ENCODE measurements at places on chromosomes 4 and X.

DNA sequence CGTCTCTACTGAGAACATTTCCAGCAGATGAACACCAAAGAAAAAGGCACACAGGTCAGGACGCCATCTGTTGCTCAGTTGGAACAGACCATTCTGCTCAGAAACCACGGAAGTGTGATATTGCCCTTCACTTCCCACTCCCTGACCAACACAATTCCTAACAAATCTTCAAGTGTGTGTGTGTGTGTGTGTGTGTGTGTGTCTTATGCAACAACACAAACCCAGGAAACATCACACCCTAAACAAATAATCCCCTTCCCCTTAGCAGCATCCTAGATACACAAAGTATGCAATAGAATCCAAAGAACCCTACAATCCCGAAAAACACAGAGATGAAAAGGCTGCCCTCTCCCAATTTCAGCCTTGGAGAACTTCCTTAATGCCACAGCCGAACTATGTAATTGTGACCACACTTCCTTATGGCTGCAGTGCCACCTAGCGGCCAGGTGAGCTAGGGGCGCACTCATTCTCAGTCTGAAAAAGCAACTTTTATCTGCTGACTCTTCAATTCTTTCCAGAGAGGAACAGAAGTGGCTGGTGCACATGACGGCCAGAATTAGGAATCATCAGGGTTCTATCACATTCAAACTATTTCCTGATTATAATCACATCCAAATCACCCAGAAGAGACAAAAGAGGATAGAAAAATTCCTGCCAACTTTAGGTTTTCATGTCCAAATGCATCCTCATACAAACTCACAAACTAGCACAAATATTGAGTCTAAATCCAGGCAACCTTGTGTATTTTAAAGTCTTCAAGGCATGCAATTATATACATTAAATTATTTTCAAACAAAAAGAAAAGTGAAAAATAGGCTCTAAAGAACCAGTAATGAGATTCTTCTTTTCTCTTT is 164.9 kb downstream of the DHX15 start:
- DNase-seq: peak; percentile 53

- DNase-seq: no peak
Observed at GRCh38 chr4:53616219-53616618, 24.9 kb upstream of the LNX1 start.

DNA sequence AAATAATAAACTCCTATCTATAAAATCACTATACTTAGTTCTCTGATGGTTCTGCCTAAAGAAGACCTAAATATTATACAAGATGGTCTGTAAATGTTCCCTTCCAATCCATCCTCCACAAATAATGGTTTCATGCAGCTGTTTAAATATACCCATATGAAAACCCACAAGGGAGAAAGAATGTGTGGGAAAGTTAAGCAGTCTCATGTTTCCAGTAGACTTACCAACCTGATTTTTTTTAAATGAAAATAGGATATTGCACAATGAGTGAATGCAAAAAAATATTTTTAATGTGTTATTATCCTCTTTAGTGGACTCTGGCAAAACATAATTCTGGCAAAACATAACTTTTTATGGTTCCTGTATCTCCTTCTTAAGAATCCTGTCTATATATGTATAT is 23.3 kb downstream of the CAMK2D start:
- no peak for DNase-seq

GRCh38 chrX:15515931-15516330 is 15.3 kb downstream of the BMX start:
- no peak for DNase-seq

DNA sequence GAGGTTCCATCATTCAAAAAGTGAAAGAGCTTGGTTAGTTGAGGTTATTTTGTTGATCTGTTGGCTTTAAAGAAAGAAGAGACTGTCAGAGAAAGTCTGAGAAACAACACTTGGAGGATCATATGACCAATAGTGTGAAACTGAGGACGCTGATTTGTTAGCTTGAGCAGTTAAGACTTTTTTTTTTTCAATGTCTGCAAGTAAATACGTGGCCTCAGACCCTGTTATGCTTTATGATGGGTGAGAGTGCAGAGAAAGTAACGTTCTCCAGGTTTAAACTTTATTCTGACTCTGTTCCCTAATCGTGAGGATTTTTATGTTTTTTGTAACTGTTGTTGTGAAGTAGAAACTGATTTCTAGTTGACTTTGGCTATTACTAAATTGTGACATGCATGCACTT is 45.9 kb downstream of the GAB1 start:
- DNase-seq: no peak

- no peak for DNase-seq
Observed at GRCh38 chrX:12693754-12694153, 97.5 kb upstream of the PRPS2 start.

GRCh38 chr4:166675411-166675810 is 558.9 kb downstream of the SPOCK3 start:
- DNase-seq: no peak

DNA sequence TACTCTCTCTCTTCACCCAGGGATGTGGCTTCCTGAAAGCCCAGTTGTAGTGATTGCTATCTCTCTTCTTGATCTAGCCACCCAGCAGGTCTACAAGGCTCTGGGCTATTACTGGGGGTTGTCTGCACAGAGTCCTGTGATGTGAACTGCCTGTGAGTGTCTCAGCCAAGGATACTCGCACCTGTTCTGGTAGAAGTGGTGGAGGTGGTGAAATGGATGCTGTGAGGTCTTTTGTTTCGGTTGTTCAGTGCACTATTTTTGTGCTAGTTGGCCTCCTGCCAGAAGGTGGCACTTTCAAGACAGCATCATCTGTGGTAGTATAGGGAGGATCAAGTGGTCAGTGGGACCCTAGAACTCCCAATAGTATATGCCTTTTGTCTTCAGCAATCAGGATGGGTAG is 268.0 kb downstream of the GABRG1 start:
- no peak for DNase-seq

GRCh38 chr4:169620880-169621248 is 486 bp downstream of the CLCN3 start:
- peak; percentile 14 for DNase-seq

DNA sequence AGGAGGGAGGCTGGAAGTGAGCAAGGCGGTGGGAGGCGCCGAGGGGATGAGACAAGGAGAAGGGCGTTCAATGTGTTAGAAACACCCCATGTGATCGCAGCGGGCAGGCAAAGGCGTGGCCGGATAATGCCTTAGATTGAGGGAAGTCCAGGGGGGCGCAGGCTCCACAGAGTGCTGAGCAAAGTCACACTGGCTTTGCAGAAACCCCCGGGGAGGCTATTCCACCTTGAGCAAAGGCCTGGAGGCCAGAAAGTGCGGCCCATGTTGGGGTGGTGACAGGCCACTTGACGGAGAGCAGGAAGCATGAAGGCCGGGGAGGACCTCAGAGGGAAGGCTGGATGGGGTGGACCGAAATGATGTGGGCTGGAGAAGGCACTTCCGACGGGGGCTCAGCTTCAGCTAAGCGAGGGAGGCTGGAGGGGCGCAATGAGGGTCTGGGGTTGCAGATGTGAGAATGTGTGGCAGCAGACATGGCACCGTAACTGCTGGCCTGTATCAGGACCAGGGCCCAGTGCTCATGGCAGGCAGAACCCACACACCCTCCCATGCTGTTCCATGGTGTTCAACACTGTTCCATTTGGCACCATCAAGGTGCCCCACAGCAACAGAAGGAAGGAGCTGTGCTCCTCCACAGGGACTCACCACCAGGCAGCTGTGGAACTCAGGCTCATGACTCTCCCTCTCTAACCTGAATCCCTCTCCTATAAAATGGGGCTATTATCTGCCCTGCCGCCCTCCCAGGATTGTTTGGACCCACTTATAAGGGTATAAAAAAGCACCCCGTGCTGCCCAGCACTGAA is 50.3 kb downstream of the HMX1 start:
- DNase-seq: no peak

GRCh38 chr4:16261313-16261878 is 35.1 kb upstream of the TAPT1 start:
- no peak for DNase-seq

DNA sequence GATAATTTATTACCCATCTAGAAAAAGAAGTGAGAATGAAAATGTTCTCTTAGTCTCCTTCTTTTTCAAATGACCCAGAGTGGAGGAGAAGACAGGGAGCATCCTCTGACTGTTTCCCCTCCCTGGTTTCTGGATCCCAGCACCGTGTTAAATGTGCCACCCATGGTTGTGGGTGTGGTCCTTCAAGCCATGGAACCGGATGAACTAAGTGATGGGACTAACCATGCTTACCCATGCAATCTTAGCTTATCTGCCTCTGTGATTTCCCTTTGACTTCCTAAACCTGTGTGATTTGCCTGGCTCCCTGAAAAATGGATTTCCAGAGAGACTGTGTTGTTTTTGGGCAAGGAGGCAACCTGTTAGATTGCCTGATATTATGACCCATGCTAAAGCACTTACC is 437.1 kb downstream of the MAGEB5 start:
- no peak for DNase-seq

- DNase-seq: no peak
Observed at GRCh38 chr4:54487491-54487890, 170.3 kb upstream of the KIT start.

- DNase-seq: no peak
Observed at GRCh38 chr4:142345924-142346323, 500.2 kb downstream of the INPP4B start.

- DNase-seq: no peak
Observed at GRCh38 chr4:187617113-187617512, 378.5 kb upstream of the ZFP42 start.

- no peak for DNase-seq
Observed at GRCh38 chr4:82436780-82437179, 6.4 kb downstream of the ENOPH1 start.

DNA sequence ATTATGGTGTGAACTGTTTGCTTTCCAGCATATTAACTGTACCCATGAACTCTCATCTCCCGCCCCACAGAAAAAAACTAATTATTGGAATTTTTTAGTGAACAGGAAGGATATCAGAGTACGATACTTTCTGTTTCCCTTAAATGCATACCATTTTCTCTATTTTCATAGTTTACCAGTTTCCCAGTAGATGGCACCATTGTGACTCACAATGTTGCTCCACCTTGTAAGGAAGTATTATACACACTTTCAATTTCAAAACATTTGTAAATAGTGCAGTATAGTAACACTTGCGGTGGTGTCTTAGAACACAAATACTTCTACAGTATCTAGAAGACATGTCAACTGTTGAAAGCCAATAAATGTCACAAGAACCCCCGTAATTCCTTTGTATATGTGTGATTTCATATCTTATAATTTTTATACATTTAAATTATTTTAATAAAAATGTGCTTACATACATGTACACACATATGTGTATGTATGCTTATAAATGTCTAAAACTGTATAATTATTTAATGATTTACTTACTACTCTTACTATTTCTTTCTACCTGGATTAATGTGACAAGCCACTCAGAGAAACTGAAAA is 167.3 kb downstream of the SLIT2 start:
- peak; percentile 80 for DNase-seq

- DNase-seq: no peak
Observed at GRCh38 chr4:67892905-67893304, 9.1 kb upstream of the TMPRSS11D start.

GRCh38 chrX:46180258-46180687 is 364.9 kb downstream of the ZNF674 start:
- DNase-seq: no peak

DNA sequence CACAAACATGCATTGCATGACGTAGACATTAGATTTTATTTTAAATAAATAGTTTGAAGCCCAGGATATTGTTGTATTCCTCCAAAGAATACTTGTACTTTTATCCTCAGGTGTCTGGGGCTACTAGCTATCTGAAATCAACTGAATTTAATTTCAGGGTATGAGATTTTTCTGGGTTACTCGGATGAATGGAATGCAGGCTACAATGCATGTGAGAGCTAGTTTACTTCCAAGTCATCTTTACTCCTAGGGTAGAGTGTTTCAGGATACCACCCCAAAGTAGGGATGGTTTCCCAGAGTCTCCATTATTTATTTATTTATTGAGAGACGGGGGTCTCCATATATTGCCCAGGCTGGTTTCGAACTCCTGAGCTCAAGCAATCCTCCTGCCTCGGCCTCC is 66.4 kb downstream of the HPRT1 start:
- no peak for DNase-seq

DNA sequence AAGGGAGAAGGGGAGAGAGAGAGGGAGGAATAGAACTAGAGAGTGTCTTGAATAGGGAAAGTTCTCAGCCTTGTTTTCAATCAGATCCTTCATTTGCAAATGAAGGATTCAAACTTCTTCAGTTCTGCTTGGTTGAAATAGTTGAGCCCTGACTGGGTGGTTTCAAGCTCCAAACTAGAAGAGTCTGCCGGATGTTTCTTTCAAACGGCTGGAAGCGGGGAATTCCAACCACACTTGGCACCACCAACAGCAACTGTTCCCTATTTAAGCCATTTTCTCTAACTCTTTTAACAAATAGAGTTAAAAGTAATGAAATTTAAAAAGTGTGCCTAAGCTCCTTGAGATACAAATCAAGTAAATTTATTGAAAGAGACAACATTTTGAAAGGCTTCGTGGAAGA is 67.5 kb upstream of the DDX60 start:
- no peak for DNase-seq

DNA sequence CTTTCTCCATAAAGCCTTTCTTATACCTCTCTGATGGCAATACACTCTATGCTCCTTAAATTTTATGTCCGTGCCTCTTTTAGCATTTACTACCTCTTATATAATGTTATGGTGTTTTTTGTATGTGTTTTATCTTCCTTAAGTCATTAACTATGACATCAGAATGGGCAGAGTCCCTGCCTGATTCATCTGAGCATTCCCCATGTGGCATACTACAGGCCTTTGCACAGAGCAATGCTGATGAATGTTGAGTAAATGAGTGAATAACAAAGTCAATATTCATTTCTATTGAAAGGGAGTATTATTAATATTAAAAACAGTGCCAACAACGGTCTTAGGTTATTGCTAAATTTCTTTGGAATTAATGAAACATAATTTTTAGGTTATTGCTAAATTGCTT is 18.8 kb upstream of the RPS6KA3 start:
- DNase-seq: no peak

DNA sequence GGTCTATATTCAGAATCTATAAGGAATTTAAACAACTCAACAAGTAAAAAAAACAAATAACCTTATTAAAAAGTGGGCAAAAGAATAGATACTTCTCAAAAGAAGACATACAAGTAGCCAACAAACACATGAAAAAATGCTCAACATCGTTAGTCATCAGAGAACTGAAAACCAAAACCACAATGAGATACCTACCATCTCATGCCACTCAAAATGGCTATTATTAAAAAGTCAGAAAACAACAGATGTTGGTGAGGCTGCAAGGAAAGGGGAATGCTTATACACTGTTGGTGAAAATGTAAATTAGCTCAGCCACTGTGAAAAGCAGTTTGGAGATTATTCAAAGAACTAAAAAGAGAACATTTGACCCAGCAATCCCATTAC is 201.6 kb downstream of the QDPR start:
- DNase-seq: no peak
